NCI-H1105 (cell line): ENCODE measurements at places on chromosomes 7 and 10.
A peak's percentile ranks its signal among the peaks of the same experiment; 100 is the strongest.

GRCh38 chr7:77464589-77464988, 48.4 kb upstream of the GSAP start:
- no peak for DNase-seq

DNA sequence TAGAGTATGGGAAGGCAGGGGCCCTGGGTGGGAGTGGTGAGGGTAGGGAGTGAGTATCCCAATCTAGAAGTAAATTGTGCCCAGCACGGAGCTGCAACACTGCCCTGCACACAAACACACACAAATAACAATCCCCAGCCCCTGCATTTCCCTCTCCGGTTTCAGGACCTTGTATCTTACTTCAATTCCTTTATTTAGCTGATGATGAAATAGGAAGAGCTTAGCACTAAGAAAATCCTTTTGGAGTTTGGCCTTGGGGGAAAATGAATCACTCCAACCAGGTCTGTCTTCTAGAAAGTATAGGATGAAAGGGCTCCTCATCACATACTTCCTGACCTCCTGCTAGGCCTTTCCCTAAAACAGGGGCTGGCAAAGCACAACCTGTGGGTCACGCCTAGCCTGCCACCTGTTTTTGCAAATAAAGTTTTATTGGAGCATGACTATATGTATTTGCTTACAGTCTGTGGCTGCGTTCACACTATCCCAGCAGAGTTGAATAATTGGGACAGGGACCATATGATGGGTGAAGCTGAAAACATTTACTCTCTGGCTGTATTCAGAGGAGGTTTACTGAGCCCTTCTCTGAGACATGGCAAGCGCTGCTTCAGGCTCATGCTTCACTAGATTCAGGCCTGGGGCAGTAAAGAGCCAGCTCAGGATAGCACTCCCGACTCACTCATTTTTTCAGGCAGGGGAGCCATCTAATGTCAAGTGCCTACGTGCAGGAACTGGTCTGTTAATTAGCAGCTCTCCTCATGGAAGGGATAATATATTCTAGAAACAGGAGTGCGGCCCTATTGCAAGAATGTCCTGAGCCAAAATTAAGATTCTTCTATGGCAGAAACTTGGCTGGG, 111.0 kb downstream of the EGFR start:
- peak; percentile 30 for DNase-seq

GRCh38 chr10:107442035-107442505, 277.6 kb upstream of the SORCS1 start:
- DNase-seq = no peak

DNA sequence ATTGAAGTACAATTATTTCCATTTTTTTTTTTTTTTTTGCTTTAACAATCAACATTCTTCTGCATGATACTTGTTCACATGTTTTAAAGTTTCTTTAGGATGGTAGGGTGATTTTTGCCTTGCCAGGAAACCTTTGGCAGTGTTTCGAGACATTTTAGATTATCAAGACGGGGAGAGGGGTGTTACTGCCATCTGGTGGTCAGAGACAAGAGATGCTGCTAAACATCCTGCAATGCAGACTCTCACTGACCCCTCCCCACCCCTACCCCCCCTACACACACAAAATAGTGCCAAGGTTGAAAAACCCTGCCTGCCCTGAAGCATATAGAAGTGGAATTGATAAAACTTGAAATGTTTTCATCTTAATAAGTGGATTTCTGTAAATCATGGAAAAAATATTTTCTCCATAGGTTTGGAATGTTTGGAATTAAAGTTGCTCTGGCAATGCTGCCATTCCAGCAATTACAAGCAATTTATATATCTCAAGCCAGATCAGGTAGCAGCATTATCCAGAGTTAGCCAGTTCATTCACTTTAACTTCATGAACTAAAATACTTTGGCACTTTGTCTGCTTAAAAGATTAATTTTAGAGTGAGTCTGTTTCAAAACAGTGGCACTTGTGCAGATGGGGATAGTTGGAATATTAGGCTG, 62.1 kb downstream of the SDHAF3 start:
- DNase-seq = peak; percentile 28

GRCh38 chr10:36489181-36489580, 636.2 kb upstream of the ANKRD30A start:
- DNase-seq = no peak

DNA sequence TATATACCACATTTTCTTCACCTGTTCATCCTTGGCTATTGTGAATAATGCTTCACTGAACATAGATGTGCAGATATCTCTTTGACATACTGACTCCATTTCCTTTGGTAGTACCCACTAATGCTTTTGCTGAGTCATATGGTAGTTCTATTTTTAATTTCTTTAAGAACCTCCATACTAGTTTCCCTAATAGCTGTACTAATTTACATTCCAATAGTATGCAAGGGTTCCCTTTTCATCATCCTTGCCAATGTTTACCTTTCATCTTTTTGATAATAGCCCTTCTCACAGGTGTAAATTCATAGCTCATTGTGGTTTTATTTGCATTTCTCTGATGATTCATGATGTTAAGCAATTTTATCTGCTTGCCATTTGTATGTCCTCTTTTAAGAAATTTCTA, 159.9 kb downstream of the CALCR start:
- DNase-seq = no peak

- DNase-seq = no peak
These were observed 1.3 kb upstream of the HIP1 start for GRCh38 chr7:75739796-75740672.

GRCh38 chr10:97185326-97186058, at the start of gene SLIT1:
Gene SLIT1, minus strand, starts transcription at chr10:97185959. Its CDS starts 285 bp downstream, at chr10:97185674.
- DNase-seq = peak; percentile 33

- DNase-seq = no peak
These were observed 25.1 kb upstream of the UBE3C start for GRCh38 chr7:157113607-157114006.

GRCh38 chr7:74405899-74406512, 47.7 kb upstream of the GTF2IRD1 start:
- DNase-seq = no peak

- DNase-seq = no peak
These were observed 68.0 kb downstream of the DNAJC1 start for GRCh38 chr10:21935439-21936023.
